Ammon's horn (tissue), 1 donor: ENCODE measurements at places on chromosomes 3 and 15.

GRCh38 chr15:60840703-60841411 is 361.9 kb upstream of the ICE2 start:
- DNase-seq = peak; percentile 11

DNA sequence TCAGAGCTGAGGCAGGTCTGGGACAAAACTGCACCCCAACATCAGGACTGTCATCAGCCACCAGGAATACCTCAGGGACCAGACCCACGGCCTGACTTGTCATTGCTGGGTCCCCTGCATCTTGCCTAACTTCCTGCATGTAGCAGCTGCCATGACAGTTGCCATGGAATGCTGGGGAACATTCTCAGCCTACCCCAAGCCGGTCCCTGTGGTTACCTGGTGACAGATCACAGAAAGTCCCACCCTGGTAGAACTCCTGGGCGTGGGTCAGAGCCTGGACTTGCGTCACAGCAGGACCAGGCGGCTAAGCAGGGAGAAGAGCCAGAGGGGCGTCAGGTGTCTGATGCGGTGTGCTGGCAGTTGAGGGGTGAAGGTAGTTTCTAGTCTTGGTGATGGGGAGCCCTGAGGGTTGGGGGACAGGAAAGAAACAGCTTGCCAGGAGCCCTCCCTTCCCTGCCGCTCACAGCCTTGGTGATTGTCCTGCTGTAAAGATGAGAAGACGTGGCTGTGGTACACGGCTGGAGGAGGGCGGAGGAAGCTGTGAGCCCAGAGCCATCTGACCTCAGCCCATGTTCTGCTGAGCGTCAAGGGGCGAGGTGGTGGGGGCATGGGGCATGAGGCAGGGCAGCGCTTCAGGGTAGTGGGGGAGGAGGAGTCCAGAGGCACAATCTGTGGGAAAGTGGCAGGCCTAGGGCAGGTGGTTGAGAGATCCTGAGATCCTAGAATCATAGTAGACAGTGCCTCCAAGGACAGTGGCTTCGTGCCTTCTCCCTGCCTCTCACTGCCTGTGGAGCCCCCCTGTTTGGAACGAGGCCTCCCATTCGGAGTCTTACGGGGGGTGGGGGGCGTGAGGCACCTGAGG is 5.4 kb downstream of the H1-8 start:
- no peak for DNase-seq

GRCh38 chr15:63075015-63075983 is 32.8 kb downstream of the TPM1 start:
- no peak for DNase-seq

DNA sequence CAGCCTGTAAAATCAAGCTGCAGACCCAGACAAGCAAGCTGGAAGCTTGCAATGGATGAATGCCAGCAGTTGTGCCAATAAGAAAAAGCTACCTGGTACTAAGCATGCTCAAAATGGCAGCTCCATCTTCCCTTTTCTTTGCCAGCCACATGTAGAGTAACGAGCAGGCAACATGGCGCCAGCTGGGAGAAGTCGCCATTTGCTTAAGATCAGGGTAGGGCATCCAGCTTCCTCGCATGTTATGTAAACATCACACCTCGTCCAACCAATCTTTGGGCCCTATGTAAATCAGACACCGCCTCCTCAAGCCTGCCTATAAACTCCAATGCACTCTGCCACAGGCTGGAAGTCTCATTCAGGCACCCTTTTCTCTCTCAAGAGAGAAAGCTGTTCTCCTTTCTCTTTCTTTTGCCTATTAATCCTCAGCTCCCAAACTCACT is 973.9 kb downstream of the FHIT start:
- peak; percentile 42 for DNase-seq

GRCh38 chr15:78384651-78385050 is 44.5 kb downstream of the CRABP1 start:
- DNase-seq = no peak

DNA sequence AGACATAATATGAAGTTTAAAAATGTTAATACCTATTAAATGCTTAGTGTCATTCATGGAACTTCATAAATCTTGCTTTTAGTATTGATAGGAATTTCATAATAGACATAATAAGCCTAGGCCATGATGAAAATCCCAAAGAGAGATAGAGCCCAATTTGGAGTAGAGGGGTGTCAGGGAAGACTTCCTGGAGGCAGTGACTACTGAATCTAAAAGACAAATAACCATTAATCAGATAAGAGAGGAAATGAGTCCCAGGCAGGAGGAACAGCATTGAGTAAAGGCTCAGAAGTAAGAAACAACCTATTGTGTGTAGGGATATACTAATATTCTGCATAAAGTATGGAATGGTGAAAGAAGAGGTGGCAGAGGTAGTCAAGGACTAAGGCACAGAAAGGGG is 126.9 kb upstream of the MRPS22 start:
- DNase-seq = no peak

- DNase-seq = no peak
Measured at GRCh38 chr15:69385831-69386230, 28.3 kb upstream of the KIF23 start.

- DNase-seq = no peak
Measured at GRCh38 chr15:75167588-75168350, 33.9 kb upstream of the C15orf39 start.

- DNase-seq = no peak
Measured at GRCh38 chr3:88807491-88808105, 299.8 kb upstream of the EPHA3 start.

DNA sequence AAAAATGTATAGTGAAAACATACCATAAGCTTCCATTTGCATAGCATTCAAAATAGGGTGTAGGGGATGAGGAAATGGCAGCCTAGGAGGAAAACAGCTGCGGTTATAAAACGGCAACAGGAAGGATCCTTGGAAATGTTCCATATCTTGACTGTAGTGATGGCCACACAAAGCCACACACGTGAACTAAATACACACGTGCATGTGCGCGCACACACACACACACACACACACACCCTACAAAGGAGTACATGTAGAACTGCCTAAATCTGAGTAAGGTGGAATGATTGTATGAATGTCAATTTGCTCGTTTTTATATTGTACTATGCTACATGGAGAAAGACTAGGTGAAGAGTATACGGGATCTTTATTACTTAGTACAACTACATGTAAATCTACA is 3.9 kb upstream of the IREB2 start:
- no peak for DNase-seq

DNA sequence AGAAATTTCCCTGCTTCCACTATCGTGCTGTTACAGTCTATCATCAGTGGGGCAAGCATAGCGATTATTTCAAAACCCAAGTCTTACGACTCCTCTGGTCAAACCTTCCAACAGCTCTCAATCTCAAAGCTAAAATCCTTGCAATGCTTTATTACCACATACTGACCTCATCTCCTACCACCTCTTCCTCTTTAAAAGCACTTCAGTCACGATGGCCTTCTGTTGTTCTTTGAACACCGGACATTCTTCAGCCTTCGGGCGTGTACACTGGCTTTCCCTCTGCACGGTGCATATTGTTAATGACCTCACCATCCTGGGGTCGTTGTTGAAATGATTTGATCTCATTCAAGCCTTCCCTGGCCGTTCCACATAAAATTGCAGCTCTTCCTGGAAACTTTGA is 31.1 kb downstream of the MAGEL2 start:
- no peak for DNase-seq

GRCh38 chr3:190012314-190012782 is 108.3 kb downstream of the P3H2 start:
- no peak for DNase-seq

DNA sequence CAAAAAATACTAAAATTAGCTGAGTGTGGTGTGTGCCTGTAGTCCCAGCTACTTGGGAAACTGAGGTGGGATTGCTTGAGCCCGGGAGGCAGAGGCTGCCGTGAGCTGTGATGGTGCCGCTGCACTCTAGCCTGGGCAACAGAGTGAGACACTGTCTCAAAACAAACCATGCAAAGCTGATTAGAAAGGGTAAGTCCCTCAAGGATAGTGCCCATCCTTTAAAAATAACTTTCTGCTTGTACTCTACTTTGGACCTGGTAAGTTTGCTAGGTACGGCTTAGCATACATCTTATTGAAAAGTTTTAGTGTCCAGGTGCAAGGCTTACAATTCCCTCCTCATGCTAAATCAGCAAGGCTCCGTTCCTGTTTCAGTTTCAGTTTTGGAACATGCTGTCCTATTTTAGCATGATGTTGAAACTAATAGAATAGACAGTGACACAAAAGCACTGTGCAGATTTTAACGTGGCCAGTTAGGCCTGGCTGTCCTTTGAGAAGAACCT is 21.4 kb downstream of the FEM1B start:
- peak; percentile 73 for DNase-seq

DNA sequence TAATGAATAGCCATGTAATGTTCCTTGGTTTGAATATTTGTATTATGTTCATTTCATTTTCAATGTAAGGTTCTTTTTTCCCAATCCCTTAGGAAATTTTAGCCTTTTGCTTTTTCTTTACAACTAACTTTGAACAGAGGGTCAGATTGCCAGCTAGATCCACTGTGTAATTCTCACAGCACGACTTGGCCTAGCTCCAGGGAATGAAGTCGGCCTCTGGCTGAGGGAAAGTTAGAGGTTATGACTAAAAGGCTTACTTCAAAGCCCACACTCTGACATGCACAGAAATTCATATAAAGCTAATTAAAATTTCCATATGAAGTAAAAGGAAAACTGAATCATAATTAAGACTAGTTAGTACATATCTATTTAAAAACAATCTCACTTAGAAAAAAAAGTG is 38.7 kb downstream of the ROBO1 start:
- peak; percentile 41 for DNase-seq

- no peak for DNase-seq
Measured at GRCh38 chr3:14039149-14039548, 85.5 kb downstream of the CHCHD4 start.

DNA sequence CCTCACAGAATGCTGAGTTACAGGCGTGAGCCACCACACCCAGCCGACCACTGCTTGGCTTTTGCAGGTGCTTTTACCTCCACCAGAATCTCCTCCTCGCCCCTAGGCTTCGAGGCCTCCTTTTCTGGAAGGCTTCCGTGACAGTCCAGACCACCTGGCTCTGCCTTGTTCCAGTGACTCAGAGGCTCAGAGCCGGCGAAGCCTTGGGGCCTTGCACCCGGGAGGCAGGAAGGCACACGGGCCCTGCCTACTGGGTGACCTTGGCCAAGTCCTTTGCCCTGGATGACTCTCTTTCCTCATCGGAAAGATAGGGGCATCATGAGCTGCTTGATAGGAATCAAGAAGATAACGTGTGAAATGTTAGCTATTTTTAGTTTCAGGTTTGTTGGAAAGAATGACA is 31.3 kb upstream of the FURIN start:
- no peak for DNase-seq

DNA sequence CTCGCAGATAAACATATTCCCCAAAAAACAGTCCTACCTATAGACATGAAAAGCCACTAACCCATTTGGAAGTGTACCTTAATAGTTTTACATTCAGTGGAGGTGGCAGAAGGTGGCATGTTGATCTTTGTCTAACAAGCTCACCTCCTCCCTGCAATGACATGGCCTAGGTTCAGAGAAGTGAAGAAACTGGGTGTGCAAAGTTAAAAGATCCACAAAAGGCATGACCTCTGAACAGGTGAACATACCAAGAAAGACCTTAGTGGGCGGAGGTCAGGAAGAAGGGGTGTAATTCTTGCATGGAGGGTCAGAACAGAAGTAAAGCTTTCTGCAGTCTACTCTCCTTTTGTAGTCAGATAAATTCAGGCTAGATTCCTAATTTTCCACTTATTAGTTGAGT is 822 bp downstream of the MRPL3 start:
- DNase-seq = no peak

- no peak for DNase-seq
Measured at GRCh38 chr15:75431270-75431669, 20.2 kb downstream of the SIN3A start.

DNA sequence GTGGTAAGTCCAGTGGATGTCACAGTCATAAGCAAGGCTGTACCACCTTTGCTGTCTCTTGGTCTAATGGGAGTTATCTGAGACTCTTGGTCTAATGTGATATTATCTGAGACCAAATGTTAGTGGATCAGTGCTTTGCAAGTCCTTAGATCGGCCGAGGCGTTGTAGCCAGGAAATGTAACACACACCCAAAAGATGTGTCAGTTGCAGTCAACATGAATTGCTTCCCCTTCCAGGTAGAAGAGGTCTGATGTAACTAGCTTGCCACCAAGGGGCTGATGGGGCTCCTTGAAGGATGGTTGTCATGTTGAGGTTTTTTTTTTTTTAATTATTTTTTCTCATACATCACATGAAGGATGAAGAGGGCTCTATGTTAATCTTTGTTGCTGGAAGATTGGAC is 45.4 kb upstream of the RAF1 start:
- no peak for DNase-seq

- no peak for DNase-seq
Measured at GRCh38 chr15:67902579-67903009, 62.7 kb upstream of the RNU6-1 start.

- DNase-seq = no peak
Measured at GRCh38 chr3:41041462-41041861, 157.8 kb upstream of the CTNNB1 start.

- no peak for DNase-seq
Measured at GRCh38 chr3:195365371-195365770, 77.4 kb downstream of the ACAP2 start.

- DNase-seq = peak; percentile 70
Measured at GRCh38 chr15:84878504-84878903, 6.0 kb upstream of the SLC28A1 start.

DNA sequence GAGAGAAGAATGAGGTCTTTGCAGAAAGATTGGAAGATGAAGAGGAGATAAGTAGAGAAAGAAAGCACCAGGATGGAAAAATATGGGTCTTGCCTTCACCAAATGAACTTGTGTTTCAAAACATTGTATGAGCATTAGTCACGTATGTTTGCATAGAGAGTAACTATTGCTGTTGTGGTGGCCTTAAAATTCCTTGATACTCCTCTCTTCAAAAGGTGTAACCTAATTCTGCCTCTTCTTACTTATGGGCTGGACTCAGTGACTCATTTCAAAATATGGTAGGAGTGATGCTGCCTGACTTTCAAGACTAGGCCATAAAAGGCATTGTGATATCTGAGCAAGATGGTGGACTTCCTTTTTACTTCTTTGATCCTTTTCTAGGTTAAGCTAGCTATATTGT is 228.7 kb upstream of the ZNF385D start:
- no peak for DNase-seq

- no peak for DNase-seq
Measured at GRCh38 chr15:60079210-60079609, 75.1 kb downstream of the FOXB1 start.

- no peak for DNase-seq
Measured at GRCh38 chr3:53513556-53514190, 19.3 kb downstream of the CACNA1D start.

- peak; percentile 57 for DNase-seq
Measured at GRCh38 chr3:193342551-193342950, 36.0 kb downstream of the ATP13A5 start.

GRCh38 chr3:31505371-31506048 is 27.2 kb upstream of the STT3B start:
- DNase-seq = no peak

GRCh38 chr3:49530701-49531100 is 23.6 kb upstream of the BSN start:
- no peak for DNase-seq

- no peak for DNase-seq
Measured at GRCh38 chr3:158050461-158050860, 55.8 kb downstream of the SHOX2 start.

- DNase-seq = no peak
Measured at GRCh38 chr15:77831986-77832385, 199.3 kb upstream of the LINGO1 start.

GRCh38 chr3:126438746-126439145 is 36.9 kb downstream of the ZXDC start:
- no peak for DNase-seq
